Breast epithelium (tissue), 4 donors: ENCODE measurements at places on chromosomes 1 and 21.

GRCh38 chr1:33169290-33170055 lies 12.4 kb downstream of the TRIM62 start:
- DNase-seq = no peak

DNA sequence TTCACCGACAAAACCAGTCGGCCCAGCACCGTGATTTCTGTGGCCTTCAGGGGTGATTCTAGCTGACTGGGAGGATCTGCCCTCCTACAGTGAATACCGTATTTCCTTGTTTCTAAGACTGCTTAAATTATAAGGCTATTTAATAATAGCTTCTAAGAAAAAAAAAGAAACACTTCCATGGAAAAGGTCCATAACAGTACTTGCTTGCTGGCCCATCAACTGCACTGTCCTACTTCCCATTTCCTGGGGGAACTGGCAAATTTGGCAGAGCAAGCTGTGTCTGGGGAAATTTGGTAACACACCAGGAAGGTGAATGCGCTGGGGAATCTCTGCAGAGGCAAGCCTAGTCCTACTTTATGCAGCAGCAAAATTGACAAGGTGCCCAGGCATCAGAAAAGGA lies 214.0 kb downstream of the ZNF326 start:
- DNase-seq = no peak

- DNase-seq = peak; percentile 78
Measured at GRCh38 chr1:156692441-156692924, 12.9 kb downstream of the CRABP2 start.

GRCh38 chr1:65629788-65630187 lies 162.9 kb upstream of the PDE4B start:
- DNase-seq = no peak

- peak; percentile 65 for DNase-seq
Measured at GRCh38 chr1:59879574-59879973, 47.0 kb downstream of the CYP2J2 start.

- DNase-seq = no peak
Measured at GRCh38 chr1:209600541-209600940, 17.0 kb downstream of the CAMK1G start.

- no peak for DNase-seq
Measured at GRCh38 chr1:238738892-238739291, 647.5 kb upstream of the CHRM3 start.

- no peak for DNase-seq
Measured at GRCh38 chr1:173406783-173407230, 70.3 kb upstream of the PRDX6 start.

- no peak for DNase-seq
Measured at GRCh38 chr1:247914941-247915662, 5.0 kb upstream of the OR2T8 start.

GRCh38 chr1:74995821-74996220 lies 138.4 kb upstream of the LHX8 start:
- no peak for DNase-seq

- DNase-seq = no peak
Measured at GRCh38 chr1:165444897-165445370, at the start of gene RXRG. Gene RXRG, minus strand, starts transcription at chr1:165445126. Its CDS starts 233 bp downstream, at chr1:165444893.

DNA sequence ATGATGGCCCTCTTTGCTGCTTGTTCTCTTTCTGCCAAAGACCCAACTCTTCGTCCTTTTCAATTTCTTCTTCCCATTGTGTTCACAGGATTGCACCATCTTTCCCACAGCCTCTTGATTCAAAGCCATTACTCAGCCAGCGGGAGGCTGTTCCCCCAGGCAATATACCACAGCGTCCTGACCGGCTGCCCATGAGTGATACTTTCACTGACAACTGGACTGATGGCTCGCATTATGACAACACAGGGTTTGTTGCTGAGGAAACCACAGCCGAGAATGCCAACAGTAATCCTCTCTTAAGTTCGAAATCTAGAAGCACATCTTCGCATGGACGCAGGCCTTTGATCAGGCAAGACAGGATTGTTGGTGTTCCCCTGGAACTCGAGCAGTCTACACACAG lies 167.4 kb downstream of the LRRC40 start:
- DNase-seq = no peak

DNA sequence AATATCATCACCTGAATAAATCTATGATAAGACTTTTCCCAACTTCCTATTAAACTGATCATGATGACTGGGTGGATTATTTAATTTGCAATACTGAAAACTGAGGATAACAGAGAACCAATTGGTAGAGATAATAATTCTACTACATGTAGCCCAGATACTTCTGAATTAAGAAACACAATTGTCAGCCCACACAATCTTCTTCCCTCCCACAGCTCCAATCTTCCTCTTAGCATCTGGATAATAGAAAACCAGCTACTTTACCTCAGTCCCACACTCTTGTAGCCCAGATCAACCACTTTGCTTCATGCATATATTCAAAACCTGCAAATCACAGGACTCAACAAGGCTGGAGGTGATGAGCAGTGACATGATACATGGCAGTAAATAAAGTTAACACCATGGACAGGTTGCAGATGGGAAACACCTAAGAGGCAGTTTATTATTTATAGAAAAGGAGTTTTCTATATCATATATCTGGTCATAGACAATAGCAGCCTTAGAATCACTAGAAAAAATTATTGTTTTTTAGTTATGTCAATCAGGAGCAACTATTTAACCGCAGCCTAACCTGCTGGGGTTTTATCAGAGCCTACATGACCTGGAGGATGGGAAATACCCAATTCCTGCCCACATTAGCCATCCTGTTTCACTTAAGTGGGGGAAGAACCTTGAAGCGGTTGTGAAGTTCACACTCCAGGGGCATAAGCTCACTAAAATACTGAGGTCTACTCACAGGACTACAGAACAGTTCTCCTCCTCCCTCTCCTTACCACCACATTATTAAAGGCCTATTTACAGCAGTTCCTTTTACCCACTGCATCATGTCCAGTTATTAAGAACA lies 16.7 kb downstream of the FRRS1 start:
- no peak for DNase-seq

DNA sequence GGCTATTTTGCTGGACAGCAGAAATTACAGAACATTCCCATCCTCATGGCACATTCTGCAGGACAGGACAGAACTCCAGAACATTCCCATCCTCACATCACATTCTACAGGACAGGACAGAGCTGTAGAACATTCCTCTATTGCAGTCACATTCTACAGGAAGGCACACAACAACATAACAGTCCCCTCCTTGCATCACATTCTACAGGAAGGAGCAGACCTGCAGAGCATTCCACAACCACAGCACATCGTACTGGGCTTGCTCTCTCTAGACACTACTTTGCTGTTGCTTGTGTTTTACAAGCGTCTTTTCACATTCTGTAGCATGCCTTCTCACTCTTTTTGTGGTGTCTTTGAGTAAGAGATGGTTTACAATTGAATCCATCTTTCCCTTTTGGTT lies 26.8 kb upstream of the ABCB10 start:
- DNase-seq = no peak

DNA sequence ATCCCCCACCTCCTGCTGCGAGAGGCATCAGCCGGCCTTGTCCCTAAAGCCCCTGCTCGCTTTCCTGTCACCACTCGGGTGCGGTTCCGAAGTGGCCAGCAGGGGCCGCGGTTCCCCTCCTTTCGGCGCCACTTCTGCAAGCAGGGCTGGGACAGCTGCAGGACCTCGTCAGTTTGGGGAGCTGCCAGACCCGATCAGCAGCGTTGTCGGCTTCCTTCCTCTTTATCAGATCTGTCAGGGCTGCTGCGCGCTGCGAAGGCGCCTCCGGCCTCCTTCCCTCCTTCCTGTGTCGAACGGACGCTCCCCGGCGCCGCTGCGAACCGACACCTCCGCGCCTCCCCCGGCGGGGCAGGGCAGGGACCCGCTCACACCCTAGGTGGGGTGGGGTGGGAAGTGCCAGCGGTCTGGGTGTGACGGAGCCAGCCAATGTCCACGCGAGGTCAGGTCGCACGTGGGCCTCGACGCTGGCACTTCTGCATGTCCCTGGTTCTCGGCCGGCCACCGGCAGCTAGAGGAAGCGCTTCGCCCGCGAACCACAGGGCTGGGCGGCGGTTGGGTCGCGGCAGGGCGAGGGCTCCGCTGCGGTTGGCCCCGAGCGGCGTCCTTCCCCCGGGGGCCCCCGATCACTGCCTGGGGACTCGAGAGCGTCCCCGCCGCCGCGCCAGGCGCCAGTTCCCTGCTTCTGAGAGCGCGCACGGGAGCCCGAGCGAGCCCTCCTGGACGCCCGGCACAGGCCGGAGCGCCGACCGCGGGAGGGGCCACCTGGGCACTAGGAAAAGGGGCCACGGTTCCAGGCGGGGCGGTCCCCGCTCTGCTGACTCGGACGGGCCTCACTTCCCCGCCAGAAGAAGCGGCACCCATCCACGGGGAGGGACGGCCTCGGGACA lies 81.8 kb downstream of the RUNX3 start:
- DNase-seq = peak; percentile 88

DNA sequence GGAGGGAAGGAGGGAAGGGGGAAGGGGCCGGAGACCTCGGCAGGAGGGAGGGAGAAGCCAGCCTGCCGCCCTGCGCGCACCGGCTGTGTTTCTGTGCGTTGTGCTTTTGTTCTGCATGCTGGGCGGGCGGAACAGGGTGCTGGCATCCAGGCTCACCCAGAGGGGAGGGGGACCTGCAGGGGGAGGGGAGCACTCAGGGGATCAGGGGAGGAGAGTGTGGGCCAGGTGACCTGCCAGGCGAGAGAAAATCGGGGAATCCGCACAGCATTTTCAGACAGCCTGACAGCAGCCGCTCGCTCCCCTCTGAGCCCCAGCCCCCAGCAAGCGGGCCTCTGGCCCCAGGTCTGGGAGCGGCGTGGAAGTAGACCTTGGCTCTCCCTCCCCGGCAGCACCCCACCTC lies 54.7 kb downstream of the RIPK4 start:
- no peak for DNase-seq

DNA sequence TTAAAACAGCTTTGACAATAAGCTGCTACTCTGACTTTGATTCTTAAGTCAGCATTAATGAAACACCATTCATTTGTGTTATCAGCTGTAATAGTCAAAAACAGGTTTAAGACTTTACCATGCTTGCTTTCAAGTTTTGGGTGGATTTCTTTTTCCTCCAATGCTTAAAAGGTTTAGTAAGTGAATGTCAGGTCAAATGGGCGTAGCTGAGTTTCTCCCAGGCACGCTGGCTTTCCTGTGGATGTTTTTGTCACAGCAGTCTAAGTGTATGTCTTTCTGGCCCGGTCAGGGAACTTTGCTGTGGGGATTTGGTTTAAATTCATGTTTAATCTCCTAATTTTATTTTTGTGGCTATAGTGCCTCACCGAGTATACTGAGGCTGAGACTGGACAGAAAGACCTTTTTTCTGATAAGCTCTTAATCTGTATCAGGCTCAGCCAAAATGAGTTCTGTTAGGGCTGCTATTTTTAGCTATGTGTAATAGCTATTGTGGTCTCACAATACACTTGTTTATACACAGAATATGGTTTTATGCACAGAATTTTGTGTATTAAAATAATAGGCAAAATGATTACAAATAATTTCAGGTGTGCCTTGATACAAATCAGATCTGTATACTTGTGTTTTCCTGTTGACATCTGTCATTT lies 292.8 kb downstream of the DISC1 start:
- DNase-seq = no peak
